NAMALWA (cell line): ENCODE measurements at places on chromosomes 5 and 9.

DNA sequence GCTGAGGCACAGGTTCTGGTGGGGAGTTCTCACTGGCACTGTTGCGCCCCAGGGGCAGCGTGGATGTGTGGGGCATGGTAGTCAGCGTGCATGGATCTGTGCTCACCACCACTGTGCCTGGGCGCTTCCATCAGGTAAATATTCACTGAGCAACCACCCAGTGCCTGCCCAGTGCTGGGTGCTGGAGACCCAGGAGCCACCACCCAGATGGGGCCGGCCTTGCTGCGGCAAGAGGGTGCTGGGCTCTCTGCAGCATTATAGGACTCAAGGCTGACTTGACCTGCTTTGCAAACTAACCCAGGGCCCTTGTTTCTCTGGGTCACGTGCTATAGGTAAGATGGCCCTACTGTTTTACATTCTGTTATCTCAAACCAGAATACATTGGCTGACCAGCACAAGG lies 60.5 kb downstream of the DAP start:
- DNase-seq, result no peak

- DNase-seq, result no peak
These were observed 3.3 kb upstream of the MAN1B1 start for GRCh38 chr9:137083394-137084004.

GRCh38 chr9:23662320-23662719 lies 163.7 kb downstream of the ELAVL2 start:
- no peak for DNase-seq

- no peak for DNase-seq
These were observed at the start of gene CCL21 for GRCh38 chr9:34710023-34710422. Gene CCL21 (minus strand): TSS chr9:34710136. CDS start chr9:34710066, 70 bp downstream.

DNA sequence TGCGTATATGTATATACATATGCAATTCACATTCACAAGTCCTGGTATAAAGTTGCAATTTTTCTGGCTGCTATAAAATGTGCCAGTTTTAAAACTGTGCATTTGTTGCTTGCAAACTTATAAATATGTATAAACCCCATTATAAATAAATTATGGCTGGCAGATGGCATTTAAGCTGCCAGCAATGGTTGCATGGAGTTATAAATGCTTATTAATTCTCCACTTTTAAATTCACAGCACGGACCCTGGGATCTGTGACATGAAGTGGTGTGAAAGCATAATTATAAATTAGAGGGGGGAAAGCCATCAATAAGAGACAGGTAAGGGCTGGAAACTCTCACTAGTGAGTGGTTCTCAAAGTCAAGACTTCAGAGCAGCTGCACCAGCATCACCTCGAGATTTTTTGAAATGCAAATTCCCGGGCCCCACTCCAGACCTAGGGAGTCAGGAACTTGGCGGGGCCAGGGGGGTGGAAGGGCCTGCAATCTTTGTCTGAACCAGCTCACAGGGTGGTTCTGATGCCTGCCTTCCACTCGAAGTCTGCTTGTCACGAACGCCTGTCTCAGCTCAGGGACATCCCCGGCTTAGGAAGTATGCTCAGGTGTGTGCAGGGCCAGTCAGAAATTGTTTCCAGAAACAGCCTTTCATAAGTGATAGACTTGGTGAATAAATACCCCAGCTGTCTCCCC lies 16.9 kb downstream of the S1PR3 start:
- DNase-seq, result no peak

DNA sequence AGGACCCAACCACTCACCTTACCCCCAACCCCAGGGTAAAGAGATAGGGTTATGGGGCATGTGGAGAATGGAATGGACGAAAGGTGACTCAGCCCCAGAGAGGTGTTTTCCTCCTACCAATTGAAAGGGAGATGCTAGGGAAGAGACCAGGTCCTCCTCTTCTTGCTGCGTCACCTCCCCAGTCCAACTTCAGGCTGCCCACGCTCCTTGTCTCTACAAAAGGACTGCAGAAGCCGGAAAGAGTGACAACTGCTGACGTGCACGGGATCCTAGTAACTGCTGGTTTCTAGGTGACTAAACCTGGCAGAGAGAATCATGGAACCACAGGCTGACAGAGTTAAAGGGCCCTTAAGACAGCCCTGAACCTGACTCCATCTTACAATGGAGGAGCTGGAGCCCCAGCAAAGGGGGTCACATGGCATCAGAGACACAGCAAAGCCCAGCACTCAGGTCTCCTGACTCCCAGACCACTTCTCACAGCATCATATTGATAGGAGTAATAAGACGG lies 2.2 kb downstream of the GPX3 start:
- no peak for DNase-seq

- DNase-seq, result no peak
These were observed 7.2 kb downstream of the NINJ1 start for GRCh38 chr9:93126825-93127368.

DNA sequence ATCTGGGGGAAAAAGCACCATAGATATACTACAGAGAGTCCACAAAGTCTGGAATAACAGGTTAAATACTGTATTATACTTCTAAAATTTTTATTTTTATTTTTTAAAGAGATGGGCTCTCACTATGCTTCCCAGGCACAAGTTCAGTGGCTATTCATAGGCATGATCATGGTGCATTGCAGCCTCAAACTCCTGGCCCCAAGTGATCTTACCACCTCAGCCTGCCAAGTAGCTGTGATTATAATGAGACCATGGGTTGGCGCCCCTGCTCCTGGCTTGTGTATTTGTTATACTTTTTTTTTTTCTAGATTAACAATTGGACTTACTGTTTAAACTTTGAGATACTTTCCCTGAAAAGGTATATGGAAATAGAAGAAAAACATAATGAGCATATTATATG lies 25.9 kb downstream of the ERBIN start:
- DNase-seq, result no peak
